ENCODE measurements at places on chromosomes 11 and 22.

DNA sequence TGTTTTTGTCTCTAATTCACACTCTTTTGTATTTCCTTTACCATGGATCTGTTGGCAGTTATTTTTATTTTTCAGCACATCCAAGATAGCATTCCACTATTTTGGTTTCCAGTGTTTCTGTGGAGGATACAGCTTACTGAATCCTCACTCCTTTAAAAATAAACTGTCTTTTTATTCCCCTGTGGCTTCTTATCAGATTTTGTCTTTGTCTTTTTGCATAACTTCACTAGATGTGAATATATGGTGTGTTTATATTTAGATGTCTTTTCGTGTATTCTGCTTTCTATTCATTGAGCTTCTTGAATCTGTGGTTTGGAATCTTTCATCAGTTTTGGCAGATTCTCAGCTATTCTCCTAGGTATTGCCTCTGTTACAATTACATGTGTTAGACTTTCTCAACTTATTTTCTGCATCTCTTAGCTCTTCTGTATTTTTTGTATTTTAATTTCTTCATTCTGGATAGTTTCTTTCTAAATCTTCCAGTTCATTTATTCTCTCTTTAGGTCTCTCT lies 7.4 kb upstream of the ATXN10 start:
- no peak for DNase-seq

DNA sequence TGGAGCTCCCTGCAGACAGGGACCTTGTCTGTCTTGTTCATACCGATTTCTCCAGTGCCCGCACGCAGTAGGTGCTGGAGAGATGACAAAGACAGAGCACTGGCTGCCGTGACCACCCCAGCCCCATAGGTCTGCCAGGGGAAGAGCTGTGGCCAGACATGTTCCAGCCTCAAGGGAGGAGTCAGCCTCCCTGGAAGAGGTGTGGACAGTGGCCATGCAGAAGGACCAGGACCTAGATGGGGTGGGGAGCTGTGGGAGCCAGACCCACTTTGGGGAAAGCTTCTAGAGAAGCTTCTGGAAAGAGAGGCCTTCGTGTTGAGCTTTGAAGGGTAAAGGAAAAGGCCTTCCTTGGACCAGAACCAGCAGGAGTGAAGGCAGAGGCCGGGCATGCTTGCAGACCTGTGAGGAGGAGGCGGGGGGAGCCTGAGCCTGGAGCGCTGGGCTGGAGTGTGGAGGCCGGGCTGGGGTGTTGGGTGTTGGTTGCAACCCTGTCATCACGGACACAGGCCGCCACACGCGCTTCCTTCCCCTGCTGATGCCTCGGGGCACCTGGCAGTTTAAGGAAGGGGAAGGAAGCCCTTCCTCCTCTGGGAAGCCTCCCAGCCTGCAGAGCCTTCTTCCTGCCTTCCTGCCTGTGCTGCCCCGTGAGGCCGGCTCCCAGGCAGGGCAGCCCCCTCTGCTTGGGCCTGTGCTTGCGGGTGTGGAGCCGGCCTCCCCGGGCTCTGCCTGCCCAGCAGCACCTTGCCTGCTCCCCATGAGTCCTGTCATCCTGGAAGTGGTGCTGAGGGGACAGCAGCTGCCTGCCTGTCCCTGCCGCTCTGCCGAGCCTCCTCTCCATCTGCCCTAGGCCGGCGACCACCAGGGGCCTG lies 12.3 kb downstream of the RELT start:
- DNase-seq: peak; percentile 11

DNA sequence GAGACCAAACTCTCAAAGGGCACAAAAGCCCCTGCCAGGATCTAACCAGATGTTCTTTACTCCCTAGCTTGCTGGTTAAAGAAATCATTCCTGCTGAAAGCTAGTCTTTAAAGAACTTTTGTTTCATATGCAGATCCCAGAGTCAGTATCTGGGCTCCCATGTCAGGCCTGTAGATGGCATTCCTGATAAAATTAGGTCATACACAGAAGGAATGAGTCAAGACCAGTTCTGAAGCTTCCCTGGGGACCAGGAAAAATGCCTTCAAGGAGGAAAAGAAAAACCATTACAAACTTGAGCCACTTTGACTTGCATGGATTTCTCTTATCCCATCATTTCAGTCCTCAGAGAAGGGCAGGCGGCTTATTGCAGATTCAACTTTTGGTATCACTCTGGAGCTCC lies 5.9 kb downstream of the DBX1 start:
- DNase-seq: no peak

- DNase-seq: no peak
Observed at GRCh38 chr11:57343825-57344224, 5.7 kb downstream of the P2RX3 start.

- DNase-seq: peak; percentile 47
Observed at GRCh38 chr11:64305691-64306562, 603 bp downstream of the ESRRA start.

DNA sequence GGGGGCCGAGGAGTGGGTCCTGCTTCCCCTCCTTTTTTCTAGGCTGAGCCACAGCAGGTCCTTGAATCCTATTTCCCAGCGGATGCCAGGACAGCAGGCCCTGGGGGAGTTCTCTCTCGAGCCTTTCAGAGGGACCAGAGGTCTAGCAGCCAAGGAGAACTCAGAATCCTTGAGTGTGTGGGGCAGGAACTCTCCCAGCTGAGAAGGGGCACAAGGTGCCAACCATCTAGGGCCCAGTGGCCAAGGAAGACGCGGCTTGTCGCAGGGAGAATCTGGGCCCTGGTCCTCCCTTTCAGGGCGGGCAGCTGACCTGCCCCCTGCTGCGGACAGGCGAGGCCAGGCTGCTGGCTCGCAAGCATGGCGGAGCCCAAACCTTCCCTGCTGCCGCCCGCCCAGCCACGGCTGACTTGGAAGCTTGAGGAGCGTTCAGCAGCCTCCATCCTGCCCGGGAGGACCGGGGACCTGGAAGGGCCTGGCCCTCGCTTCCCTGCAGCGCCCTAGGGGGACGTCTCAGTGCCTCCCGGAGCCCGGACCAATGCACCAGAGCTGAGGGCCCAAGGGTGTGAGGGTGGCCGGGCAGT lies 972 bp upstream of the TSSC4 start:
- DNase-seq: no peak

- DNase-seq: no peak
Observed at GRCh38 chr22:17120711-17121232, 388 bp downstream of the TMEM121B start.
